RCC 7860 (cell line): ENCODE measurements at places on chromosomes 2 and 18.

DNA sequence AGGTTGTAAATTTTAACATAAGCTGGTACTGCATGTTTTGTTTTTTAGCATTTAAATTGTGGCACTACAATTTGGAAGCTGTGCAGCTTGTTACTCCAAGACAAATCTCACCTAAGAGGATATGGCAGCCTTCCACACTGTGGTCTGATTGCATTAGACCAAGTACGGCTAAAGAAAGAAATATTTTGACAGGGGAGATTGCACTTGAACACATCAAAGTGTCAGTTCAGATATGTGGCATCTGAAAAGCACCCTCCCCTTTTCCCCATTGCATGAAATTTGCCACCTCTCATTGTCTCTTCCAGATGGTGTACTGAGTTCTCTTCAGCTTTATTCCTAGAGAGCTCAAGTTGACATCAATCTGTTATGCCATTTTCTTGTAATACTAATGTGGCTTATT lies 295.9 kb downstream of the ERBB4 start:
- DNase-seq, result no peak

DNA sequence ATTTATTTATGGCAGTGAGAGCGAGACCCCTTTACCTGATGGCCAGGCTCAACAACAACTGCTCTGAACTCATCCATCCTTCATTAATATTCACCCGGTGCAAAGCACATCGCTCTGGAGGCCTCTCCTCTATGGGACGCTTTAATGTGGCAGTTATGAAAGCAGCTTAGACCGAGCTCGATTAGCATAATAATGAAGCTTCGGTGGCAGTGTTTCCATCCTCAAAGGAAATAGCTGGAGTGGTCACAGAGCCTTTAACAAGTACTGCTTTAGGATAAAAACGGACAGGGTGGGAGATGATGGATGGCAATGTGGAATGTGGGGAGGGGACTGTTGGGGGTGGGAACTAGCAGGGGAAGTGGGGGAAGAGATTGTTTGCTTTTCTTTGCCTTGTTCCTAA lies 243.9 kb downstream of the SLC4A3 start:
- no peak for DNase-seq

DNA sequence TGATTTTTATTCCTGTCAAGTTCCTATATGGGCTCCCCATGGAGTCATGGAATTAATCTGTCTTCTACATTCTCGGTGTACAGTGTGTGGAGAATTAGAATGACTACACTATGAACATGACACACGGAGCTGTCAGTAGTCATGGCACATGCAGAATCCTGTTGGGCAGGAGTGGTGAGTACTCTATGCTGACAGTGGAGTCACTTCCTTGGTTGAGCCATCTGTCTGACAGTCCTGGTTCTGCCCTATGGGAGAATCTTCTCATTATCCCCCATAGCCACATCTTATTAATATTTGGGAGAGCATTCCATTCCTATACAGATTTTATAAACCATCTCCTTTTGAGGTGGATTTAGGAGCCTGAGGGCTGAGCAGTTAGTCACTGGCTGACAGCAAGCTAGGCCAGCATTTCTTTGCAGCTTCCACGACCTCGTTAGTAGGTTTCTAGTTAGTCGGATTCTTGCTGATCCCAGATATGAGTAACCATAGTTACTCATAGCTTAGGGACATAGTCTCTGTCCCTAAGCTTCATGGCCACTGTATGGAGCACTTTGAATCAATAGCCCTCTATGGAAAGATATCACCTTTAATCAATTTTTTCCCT lies 90.6 kb downstream of the MDH1 start:
- no peak for DNase-seq

DNA sequence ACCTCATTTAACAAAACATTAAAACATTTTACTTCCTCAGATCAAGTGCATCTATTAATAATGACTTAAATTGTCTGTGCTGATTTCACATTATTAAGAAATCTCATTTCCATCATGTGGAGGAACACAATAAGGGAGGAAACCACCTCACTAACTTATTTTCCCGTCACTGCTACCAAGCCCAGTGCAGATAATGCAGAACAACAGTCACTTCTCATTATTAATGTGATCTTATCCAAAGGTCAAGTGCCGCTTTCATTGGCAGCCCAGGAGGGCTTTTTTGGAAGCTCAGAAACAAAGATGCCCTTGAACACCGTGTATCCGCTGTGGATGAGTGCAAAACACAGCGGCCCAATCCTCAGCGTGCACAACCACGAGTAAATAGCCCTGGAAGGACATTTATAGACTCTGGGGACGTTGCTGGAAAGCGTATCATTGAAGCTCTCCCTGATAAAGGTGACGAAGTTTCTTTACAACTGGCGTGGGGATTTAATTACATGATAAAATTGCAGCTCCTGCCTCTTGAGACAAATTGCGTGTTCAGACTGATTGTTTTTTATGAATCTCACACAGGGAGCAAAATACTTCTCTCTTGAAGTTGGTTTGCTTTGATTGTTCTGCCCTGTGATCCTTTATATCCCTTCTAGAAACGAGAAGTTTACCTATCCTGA lies 13.2 kb downstream of the ASB18 start:
- DNase-seq, result no peak

DNA sequence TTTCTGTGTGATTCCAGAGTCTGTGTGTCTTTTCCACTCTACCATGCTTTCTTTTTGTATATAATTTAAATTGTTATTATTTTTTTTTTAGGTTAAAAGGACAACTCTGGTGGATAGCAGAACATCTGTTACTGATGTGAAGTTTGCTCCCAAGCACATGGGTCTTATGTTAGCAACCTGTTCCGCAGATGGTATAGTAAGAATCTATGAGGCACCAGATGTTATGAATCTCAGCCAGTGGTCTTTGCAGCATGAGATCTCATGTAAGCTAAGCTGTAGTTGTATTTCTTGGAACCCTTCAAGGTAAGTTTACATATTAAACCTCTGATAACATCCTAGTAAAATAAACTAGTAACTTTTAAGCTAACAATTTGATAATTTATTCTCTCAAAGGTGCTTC lies 15.3 kb downstream of the SEH1L start:
- no peak for DNase-seq

DNA sequence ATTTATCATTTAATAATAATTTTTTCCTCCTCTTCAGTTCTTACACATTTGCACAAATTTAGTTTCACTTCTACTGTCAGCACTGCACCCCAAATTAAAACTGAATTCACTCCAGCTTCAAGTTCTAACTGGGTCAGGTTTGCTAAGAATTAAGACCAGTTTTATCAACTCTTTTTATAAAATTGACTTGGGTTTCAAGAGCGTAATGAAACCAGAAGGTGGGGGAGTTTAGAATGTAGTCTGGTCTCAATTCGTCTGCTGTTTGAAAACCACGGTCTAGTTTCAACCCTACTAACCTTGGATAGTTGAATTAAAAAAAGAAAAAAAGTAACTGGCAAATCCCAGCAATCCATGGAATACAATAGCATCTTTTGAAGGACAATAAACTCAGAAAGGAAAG lies 14.3 kb upstream of the CTLA4 start:
- DNase-seq, result no peak

- DNase-seq, result no peak
Observed at GRCh38 chr2:176087330-176088047, 3.7 kb upstream of the EVX2 start.

DNA sequence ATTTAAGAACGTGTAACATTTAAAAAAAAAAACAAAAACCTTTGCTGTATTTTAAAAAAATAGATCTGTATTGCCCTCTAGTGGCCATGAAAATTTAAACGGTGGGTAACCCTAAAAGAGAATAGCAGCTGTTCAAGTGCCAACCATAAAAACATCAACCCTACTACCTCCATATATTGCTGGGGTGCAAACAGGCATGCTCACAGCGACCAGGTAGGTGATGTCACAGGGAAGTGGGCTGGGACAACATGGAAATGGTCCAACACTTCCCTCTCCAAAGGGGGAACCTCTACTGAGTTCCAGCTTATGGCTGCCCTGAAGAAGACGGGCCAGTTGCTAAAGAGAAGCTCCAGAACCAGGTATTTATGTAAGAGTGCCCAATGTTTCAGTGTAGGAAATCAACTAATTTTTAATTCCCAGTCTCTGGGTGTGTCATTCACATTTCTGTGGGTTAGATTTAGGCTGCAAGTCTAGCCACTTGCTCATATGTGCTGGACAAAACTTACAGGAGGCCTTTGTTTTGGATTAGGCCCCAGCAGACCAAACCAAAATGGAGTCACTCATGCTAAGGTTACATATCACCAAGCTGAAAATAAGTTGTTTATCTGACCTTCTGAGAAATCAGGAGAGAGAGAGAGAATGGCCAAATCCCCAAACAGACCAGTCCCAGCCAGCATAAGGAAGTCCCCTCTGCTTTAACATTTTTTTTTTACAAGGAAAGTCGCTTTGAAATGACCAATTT lies 54.5 kb downstream of the SKA1 start:
- DNase-seq, result no peak

DNA sequence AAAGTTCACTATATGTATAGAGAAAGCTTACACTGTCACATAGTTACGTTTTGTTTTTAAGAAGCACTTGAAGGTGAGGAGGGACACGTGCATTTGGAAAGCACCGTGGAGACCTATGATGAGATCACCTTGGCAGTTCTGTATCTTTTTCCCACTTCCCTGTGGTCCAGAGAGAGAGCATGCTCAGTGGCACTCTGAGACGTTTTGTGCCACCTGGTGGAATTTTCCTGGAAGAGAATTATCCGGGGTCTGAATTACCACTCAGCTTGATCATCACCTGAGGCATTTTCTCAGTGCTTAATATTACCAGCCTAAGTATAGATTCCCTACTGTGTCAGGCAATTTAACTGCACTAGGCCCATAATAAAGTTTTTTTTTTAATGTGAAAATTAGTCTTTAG lies 469.4 kb upstream of the SMIM21 start:
- no peak for DNase-seq

DNA sequence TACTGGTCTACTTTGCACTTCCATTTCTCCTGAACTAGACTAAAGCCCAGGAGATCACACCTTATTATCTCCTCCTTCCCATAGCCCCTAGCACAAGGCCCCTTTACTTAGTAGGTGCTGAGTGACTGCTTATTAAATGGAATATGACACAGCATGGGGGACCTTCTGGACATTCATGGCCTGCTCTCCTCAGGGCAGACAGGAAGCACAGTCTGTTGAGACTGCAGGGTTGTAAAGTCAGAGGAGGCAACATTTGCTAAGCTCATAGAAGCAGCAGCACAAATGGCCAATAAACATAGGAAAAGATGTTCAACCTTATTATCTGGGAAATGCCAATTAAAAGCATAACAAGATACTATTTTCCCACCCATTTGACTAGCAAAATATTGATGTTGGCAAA lies 75.3 kb downstream of the DNMT3A start:
- DNase-seq, result no peak

DNA sequence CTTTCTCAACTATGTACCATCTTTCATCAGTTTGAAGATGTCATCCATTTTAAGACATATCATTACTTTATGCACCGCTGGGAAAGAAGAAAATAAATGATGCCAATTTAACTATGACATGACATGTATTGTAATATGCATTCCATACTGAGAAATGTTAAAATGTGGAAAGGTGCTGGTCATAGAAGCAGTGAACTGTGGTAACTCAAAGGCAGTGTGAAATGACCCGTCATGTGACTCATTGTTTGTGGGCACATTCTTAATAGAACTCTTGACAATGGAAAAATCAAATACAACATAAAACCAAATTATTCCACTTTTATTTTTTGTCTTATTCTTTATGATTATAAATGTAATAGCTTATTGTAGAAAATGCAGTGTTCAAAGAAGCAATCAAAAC lies 455.0 kb upstream of the ST6GAL2 start:
- DNase-seq, result peak; percentile 44

GRCh38 chr2:52084759-52085158 lies 1052.8 kb upstream of the NRXN1 start:
- DNase-seq, result no peak

- no peak for DNase-seq
Observed at GRCh38 chr18:78425019-78425412, 554.6 kb upstream of the SALL3 start.

- no peak for DNase-seq
Observed at GRCh38 chr2:17136877-17137276, 381.4 kb downstream of the RAD51AP2 start.

- no peak for DNase-seq
Observed at GRCh38 chr2:46380038-46380940, 83.1 kb downstream of the EPAS1 start.

- DNase-seq, result no peak
Observed at GRCh38 chr2:72837171-72837570, 11.3 kb upstream of the EXOC6B start.

DNA sequence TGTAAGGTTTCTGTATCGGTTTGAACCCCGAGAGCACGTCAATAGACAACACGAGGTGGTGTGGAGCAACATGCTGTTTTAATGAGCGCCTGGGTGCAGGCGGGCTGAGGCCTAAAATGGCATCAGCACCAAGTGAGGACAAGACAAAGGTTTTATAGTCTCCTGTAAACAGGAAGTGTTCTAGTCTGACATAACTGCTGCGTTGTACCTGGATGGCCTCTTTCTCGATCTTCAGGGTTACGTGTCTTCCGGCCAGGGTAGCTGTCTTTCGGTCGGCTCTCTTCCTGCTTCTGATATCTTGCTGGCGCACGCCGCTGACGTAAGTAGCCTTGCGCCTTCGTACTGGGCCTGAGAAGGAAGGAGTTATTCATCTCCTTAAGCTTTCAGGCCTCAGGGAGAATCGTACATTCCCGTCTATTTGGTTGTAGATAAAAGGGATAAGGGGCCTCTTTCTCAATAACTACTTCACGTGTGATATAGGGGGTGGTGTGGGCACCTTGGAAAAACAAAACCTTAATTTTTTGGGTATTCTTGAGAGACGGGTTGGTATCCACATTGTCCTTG lies 53.5 kb downstream of the KYNU start:
- no peak for DNase-seq

- peak; percentile 88 for DNase-seq
Observed at GRCh38 chr2:171347591-171348032, 86.2 kb downstream of the METTL8 start.

DNA sequence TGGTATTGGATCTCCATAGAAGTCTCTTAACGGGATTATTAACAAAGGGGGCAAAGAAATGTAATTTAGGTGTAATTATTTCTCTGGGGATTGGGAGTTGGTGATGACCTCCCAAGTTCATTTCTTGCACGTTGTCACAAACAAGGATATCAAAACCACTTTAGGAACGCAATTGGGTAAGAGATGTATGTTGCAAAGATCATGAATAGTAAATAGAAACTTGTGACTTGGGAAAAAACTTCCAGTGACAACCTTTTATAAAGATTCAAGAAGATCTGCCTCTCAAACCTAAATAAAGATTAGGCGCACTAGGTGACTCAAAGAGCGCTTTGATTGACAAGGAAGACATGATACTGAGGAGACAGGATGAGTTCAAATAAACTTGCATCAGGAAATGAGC lies 127.8 kb upstream of the TRIB2 start:
- no peak for DNase-seq
